Amygdala (tissue), 56 donors: ENCODE measurements at places on chromosomes 2 and 18.

DNA sequence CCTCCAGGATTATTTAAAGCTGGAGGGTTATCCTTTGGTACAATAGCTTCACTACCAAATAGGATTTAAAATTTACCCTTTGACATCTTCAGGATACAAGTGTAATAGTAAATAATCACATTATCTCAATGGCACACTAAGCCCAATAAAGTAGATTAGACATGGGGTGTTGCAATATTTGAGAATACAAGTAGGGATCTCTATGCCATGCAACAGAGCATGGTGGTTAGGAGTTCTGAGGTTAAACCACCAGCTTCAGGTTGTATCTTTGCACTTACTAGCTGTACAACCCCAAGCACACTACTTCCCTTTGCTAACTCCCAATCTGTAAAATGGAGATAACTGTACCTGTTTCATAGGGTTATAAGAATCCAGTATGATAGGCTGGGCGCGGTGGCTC lies 6.2 kb downstream of the MBD2 start:
- no peak for DNase-seq

GRCh38 chr2:48412443-48413250 lies 117.3 kb upstream of the STON1 start:
- DNase-seq: no peak

DNA sequence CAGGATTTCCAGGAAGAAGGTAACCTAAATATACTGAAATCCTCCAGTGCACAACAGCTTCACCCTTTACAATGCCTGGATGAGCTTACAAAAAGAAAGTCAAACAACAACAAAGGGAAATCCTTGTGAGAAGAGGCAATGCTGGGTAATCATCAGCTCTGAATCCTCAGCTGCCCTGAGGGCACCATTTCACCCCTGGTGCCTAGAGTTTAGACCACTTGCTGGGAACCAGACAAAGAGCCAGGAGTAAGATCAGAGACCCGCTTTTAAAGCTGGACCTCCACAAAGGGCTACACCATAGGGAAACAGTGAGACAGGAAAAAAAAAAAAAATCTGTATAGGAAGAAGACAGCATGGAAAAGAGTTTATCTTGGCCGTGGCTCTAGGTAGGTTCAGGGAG lies 97.0 kb downstream of the FOXI3 start:
- DNase-seq: no peak

DNA sequence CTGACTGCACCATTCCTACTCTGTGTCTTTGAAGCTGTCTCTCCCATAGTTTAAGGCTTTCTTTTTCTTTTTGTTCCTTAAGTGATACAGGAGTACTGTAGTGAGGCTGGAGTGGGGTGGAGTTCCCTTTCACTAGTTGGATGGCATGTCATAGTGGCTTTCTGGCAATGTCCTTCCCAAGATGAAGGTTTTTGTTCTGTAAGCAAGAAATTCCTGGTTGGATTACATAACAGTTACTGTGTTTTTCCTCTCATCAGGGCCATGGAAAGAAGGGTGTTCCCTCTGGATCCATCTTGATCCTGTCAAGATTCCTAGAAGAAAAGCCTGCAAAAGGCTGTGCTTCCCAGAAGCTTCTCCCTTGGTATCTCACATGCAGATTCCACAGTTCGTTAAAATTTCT lies 84.2 kb downstream of the ACKR3 start:
- DNase-seq: no peak

DNA sequence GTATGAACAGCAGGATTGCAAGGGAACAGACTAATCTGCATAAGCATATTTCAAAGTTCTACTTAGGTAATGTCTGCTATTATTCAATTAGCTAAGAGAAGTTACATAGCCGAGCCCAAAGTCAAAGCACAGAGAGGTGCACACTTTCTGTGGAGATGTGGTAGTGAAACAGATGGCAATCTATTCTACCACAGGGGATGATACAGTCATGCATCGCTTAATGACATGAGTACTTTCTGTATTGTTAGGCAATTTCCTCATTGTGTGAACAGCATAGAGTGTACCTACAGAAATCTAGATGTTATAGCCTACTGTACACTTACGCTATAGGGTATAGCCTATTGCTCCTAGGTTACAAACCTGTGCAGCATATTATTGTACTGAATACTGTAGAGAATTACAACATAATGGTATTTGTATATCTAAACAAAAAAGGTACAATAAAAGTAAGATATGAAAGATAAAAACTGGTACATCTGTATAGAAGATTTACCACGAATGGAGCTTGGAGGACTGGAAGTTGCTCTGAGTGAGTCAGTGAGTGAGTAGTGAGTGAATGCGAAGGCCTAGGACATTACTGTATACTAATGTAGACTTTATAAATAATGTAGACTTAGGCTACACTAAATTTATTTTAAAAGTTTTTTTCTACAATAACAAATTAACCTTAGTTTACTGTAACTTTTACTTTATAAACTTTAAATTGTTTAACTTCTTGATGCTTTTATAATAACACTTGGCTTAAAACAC lies 197.6 kb downstream of the MBD5 start:
- no peak for DNase-seq

- DNase-seq: no peak
These were observed 20.0 kb downstream of the PASK start for GRCh38 chr2:241129086-241129871.

DNA sequence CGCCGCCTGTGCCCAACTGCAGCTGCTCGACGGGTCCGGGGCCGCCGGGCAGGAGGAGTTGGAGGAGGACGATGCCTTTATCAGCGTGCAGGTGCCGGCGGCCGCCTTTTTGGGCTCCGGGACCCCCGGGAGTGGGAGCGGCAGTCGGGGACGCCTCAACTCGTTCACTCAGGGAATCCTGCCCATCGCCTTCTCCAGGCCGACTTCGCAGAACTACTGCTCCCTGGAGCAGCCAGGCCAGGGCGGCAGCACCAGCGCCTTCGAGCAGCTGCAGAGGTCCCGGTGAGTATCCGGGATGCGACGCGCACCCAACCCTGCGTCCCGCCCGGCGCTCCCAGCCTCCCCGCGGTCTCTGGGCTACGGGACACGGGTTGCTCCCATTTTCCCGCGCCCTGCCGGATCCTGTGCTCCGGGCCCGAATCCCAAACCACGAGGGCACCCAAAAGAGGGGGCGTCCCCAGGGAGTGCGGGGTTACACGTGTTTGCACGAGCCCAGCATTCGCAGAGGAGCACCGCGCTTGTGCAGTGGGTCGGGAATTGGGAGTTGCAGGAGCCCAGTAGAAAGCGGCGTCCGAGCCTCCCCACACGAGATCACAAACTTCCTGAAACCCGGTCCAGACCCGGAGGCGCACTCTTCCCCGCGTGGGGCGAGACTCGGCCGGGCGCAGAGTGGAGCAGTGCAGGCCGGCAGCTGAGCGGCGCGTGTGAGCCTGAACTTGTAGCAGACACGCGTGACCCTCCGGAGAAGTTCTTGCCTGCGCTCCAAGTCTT lies 1.2 kb downstream of the CABLES1 start:
- DNase-seq: no peak

GRCh38 chr2:71664161-71664560 lies 210.8 kb downstream of the DYSF start:
- DNase-seq: no peak

- no peak for DNase-seq
These were observed 1696.7 kb upstream of the PIK3C3 start for GRCh38 chr18:40258311-40258710.

GRCh38 chr2:174121175-174121574 lies 127.2 kb downstream of the OLA1 start:
- no peak for DNase-seq

- no peak for DNase-seq
These were observed 401.6 kb downstream of the GPD2 start for GRCh38 chr2:156837635-156838370.

DNA sequence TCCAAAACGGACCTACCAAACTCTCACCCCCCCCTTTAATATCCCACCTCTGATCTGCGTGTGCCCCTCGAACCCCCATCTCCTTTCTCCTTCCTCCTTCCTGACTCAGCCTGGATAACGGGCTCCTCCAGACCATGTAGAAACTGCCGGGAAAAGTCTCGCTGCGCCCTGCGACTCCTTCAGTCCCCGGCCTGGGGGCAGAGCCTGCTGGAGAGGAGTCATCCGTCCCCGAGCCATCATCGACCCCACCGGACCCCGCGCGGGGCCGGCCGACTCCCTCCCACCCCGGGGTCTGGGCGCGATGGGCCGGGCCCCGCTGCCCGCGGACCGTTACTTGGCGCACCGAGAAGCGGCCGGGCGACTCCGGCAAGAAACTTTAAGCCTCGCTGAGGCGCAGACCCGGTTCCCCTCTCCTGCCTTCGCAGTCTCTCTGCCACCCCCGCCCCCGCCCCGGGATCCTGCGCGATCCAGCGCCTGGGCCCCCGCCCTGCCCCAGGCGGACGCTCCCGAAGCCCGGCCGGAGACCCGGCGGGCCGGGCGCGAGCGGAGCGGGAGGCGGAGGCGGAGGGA lies 3.4 kb downstream of the ZEB2 start:
- DNase-seq: peak; percentile 38

DNA sequence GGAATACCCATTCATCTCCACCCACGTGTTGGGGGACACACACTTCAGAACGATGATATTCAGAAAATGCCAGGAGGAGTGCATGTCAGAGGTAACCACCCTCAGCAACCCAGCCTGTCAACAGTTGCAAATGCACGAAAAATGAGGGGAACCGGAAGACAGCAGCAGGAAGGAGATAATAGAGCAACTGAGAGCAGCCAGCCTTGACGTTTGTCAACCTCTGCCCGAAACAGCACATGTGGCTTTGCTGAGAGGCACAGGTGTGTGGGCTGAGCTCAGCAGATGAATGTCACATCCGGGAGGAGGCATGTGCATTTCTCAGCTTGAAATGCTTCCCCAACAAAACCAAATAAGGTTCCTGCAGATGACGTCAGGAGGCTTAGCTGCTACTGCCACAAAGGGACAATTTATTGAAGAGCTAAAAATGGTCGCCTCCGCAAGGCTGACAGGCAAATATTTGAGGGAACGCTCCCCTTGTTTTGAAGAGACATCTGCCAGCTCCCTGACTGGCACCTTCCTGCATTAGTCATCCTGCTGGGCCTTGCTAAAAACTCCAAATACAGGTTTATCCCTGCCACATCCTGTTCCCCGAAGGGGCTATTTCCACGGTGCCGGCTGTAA lies 419.0 kb downstream of the NBAS start:
- DNase-seq: no peak

DNA sequence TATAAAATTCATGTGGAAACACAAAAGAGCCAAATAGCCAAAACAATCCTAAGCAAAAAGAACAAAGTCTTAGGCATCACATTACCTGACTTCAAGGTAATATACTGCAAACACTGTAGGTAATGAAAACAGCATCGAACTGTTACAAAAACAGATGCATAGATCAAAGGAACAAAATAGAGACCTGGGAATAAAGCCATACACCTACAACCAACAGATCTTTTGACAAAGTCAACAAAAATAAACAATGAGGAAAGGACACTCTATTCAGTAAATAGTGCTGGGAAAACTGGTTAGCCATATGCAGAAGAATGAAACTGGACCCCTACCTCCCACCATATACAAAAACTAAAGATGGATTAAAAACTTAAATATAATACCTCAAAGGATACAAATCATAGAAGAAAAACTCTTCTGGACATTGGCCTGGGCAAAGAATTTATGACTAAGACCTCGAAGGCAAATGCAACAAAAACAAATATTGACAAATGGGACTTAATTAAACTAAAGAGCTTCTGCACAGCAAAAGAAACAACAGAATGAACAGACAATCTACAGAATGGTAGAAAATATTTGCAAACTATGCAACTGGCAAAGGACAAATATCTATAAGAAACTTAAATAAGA lies 218.0 kb downstream of the PHLPP1 start:
- DNase-seq: no peak

GRCh38 chr2:218006741-218007140 lies 3.9 kb upstream of the TNS1 start:
- no peak for DNase-seq
